ENCODE measurements at places on chromosomes 11 and 22.
A peak's percentile ranks its signal among the peaks of the same experiment; 100 is the strongest.

DNA sequence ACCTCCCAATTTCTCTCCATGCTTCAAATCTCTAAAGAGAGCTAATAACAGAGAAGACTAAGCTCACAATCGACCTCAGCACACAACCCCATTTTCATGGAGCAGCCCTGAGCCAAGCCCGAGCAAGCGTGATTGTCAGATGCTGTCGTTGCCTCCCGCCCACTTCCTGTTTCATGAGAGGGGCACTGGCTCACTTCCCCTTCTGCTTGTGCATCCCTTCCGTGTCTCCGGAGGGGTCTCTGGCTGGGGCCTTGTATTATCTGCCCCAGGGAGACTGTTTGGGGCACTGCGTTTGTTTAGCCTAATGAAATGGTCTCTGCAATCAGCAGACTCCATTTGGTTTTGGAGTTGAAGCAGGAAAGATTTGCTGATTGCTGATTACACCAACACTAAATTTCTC is 181.3 kb upstream of the SEZ6L start:
- DNase-seq, result peak; percentile 28

DNA sequence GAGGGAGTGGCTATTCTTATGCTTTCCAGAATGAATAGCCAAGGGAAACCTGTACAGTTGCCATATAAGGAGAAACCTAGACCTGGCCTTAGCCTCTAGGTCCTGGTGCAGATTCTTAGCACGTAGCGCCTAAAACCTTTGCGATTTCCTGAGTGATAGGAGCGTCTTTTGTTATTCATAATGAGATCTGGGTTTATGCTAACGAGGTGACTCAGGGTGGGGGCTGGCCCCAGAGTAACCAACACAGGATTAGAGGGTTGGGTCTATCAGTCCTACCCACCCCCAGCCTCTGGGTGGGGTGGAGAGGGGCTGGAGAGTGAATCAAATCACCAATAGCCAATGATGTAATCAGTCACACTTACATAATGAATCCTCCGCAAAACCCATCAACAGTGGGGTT is 73.4 kb upstream of the PARVG start:
- DNase-seq, result no peak

GRCh38 chr11:68546555-68546954 is 86.0 kb downstream of the PPP6R3 start:
- DNase-seq, result no peak

- no peak for DNase-seq
Observed at GRCh38 chr11:12552692-12553091, 121.5 kb upstream of the TEAD1 start.

GRCh38 chr11:119641983-119642745 is 86.8 kb downstream of the NECTIN1 start:
- peak; percentile 30 for DNase-seq

GRCh38 chr11:91947215-91947820 is 277.3 kb upstream of the FAT3 start:
- no peak for DNase-seq
